Daoy (cell line): ENCODE measurements at places on chromosomes 7 and 10. TPM values are rescaled to one million over a fixed set of nuclear protein-coding genes. Genes with fewer than 3 reads are reported as not detected.

HOXA11 gene
- 7.7 and 8.2 TPM in 2 replicates for total RNA-seq

PIK3CG gene
- 0.86 and 1.5 TPM in 2 replicates for total RNA-seq

MPP7 gene
- total RNA-seq, result 1.9 and 2.0 TPM in 2 replicates

TEX47 gene
- not detected in 2 replicates for total RNA-seq

- DNase-seq, result no peak
Measured at GRCh38 chr10:86163522-86164173, 202.9 kb downstream of the GRID1 start.

DNA sequence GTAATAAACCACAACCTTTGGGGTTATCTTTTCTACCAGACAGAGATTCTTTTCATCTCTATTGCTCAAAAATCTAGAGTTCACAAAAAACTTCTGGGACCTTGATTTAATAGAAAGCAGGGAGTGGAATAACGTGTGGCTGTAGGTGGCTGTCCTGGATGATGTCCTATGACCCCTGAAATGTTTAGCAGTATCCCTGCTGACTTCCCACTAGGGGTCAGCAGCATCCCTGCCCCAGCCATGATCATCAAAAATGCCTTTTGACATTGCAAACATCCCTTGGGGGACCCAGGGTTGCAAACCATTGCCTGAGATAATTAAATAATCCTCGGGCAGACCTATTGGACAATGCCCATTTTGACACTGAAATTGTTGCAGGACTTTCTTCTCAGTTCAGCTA lies 177.1 kb downstream of the USP6NL start:
- no peak for DNase-seq

- peak; percentile 20 for DNase-seq
Measured at GRCh38 chr10:28177944-28178637, 124.8 kb downstream of the MPP7 start.

GRCh38 chr10:47253651-47254375 lies 46.2 kb upstream of the GDF10 start:
- peak; percentile 72 for DNase-seq

GRCh38 chr10:71980181-71981014 lies 16.2 kb downstream of the CHST3 start:
- no peak for DNase-seq

DNA sequence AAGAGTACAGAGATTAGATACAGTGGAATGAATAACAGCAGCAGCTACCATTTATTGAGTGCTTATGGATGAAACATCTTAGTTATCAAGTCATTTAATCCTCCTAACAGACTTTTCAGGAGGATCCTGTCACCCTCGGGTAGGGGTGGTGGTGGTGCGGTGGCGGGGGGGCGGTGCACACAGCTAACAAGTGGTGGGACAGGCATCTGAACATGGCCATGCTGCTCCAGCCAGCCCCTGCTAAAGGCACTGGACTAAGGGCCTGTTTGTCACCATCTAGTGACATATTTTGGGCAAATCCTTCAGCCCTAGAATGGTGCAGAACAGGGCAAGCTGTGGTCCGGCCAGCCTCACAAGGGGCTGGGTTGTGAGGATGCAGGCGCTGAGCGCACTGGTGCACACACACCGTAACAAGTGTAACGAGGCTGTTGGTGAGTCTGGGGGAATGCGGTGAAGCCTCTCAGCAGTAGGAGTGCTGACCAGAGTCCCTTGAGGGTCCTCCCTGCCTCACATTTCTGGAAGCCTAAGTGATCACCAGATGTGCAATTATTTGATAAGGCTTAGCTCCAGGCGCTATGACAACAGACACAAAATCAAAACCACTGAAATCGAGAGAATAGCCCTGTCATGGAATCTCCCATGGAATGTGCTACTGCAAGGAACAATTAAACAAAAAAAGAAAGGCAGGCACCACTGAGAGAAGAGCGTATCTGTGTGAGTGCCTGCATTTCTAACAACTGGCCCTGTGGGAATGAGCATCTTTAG lies 102.2 kb downstream of the RNF216 start:
- DNase-seq, result no peak

- peak; percentile 95 for DNase-seq
Measured at GRCh38 chr7:111138193-111138569, 47.3 kb downstream of the LRRN3 start.

DNA sequence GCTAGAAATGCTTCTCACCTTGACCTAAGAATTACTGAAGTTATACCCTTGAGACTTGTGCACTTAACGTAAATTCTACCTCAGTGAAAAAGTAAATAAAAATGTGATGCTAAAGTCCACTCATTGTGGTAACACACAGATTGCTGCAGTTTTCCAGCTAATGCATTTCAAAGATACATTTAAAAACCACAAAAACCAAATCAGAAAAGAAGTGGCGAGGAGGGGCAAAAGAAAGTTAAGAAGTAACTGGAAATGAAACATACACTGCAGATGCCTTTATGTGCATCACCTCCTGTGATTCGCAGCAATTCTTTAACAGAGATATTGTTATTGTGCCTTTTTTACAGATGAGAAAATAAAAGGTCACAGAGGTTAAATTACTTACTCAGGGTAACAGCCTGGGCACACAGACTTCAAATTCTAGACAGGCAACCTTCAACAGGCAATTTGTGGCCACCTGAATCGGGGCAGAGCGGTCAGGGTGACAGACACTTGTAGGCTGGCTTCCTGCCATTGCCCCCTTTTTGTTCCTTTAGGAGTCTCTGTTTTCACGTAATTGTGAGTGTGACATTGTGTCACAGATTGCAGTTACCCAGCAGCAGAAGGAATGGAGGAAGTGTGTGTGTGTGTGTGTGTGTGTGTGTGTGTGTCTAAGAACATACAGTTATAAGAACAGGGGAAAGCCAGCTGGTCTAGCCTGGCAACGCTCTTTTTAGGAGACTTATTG lies 1.9 kb downstream of the WIPF3 start:
- no peak for DNase-seq

DNA sequence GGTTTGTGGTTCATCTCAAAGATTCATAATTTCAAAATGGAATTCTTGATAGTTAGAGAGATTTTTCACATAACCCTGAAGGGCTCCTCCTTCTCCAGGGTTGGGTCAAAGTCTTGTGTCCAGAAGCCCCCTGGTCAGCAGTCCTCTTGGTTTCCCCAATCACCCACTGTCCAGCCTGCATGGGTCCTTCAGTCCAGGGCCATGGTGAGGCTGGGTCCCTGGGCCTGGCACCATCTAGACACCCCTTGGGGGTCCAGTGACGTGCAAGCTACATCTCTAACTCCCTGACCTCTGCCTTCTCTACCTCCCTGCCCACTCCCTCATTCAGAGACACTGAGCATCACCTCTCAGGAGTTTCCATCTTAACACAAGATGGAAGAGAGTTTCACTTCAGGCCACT lies 26.1 kb downstream of the ANXA8 start:
- no peak for DNase-seq

DNA sequence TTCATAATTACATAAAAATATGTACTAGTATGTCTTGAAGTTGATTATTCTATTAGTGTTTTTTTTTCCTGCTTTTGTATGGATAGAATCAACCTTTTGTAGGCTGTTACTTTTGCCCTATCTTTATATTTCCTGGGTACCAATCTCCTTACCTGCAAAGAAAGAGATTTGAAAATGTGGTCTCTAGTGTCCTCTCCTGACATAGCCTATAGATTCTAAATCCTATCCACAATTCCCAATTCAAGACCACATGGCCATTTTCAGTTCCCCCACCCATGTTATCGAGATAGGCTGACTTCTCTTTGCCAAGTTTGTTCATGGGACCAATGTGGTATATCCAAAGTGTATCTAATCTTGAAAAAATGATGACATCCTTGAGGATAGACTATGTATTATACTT lies 269.4 kb upstream of the SEMA3D start:
- DNase-seq, result no peak

- no peak for DNase-seq
Measured at GRCh38 chr10:64396105-64396708, 875.0 kb downstream of the REEP3 start.

DNA sequence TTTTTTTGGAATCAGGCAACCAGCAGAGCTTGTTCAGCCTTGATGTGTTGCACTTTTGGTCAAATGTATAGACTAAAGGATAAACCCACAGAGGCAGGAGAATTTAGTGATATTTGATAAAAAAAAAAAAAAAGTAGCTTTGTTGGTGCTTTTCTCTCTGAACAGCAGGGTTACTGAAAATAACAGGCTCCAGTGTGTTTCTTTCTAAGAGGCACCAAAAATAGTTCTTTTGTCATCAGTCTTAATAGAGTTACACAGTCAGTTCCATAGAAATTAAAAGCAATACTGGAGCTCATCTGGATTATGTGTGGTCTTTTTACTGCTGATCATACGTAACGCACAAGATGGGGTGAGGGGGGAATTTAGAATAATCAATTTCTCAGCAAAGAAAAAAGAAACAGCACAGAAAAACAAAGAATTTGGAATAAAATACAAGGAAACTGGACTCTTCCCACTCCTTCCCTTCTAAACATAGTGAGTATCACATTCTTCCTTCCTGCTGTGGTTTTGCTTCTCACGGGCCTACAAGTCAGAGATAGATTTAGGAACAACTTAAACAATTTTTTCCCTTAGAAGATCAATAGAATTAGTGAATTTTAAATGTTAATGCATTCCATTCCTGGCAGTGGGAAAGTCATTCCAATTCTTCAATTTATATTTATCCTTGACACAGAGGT lies 178.8 kb upstream of the AKR1E2 start:
- no peak for DNase-seq

- DNase-seq, result peak; percentile 71
Measured at GRCh38 chr7:35993676-35994606, 159.1 kb upstream of the EEPD1 start.
